ENCODE measurements at places on chromosomes 1 and 21. TPM values are rescaled to one million over a fixed set of nuclear protein-coding genes. Genes with fewer than 3 reads are reported as not detected.

- DNase-seq = no peak
Observed at GRCh38 chr21:29433366-29434059, 134.8 kb downstream of the BACH1 start.

- DNase-seq = peak; percentile 4
Observed at GRCh38 chr1:28062806-28063205, 25.6 kb downstream of the EYA3 start.

The ZNF648 gene
- not detected for total RNA-seq

The RAB3B gene
- 7.4 TPM for total RNA-seq

- peak; percentile 46 for DNase-seq
Observed at GRCh38 chr1:15849775-15850324, 2.3 kb downstream of the SPEN start.

GRCh38 chr1:28173980-28174297 is 2.6 kb downstream of the PTAFR start:
- no peak for DNase-seq

DNA sequence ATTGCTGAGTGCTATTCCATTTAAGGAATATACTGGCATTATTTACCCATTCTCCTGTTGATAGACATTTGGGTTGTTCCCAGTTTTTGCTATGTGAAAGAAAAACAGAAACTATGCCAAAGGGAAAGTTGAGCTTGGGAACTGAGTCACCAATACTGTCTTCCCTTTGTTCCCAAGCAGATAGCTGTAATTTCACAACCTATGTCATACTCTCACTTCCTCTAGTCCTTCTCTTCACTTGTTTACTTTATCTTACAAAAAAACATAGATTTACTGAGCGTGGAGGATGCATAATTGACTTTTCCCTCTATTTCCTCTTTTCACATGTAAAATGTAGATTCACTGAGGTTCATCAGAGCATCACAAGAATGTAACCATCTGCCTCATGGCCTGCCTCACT is 32.4 kb upstream of the PGBD5 start:
- peak; percentile 37 for DNase-seq

Measured in A172 (cell line).